ENCODE measurements at places on chromosomes 5 and 9.
A peak's percentile ranks its signal among the peaks of the same experiment; 100 is the strongest.

DNA sequence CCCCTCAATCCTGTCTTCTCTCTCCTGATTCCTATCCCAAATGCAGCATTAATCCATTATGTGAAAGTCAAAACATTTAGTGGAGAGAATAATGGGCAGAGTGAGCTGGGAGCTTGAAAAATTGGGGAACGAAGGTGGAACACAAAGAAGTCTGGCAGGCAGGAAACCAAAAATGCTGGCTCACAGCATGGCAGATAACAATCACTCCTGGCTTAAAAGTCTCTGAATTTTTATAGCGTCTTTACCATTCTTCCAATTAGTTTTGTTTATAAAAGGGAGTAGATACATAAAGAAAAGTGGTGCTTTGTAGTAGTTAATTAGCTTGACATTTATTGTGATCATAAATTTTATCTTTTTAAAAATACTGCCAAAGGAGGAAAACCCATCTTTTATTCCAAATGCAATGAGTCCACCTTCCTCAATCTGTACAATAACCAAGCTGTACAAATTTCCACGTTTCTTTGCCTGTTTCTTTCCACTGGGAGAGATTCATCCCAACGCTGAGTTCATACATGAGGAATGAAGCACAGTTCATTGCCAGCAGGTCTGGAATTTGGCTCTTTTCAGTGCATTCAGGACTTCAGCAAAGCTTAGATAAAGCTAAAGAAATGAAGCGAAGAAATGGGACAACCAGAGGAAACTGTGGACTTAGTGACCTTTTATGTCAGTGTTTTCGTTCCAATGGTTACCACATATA lies 174.7 kb downstream of the HMHB1 start:
- no peak for DNase-seq

DNA sequence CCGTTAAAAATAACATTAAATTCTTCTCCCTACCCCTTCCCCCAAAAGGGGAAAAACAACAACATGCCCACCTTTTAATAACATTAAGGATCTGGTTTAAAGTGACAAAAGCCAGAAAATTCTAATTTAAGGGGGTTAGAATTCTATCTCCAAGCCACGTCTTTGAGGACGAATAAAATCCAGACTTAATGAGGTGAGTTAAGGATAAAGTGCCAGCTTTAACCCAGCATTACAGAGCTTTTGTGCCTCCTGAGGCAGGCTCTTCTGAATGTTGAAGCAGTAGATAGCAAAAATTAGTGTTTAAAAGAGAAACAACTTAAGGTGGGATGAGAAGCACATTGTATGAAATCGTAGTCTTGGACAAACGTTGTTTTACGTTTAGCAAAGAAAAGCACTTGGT lies 329.0 kb upstream of the MPDZ start:
- DNase-seq: peak; percentile 85

- DNase-seq: no peak
Observed at GRCh38 chr9:113011911-113012381, at the start of gene ZNF883. ZNF883 (minus strand) TSS chr9:113012192.

- DNase-seq: no peak
Observed at GRCh38 chr5:164203581-164204225, 698.3 kb downstream of the MAT2B start.

GRCh38 chr5:17087035-17087434 lies 130.4 kb upstream of the BASP1 start:
- no peak for DNase-seq

GRCh38 chr9:113597390-113598241 lies 134.1 kb downstream of the RGS3 start:
- DNase-seq: no peak

GRCh38 chr5:10863763-10864383 lies 102.8 kb upstream of the DAP start:
- peak; percentile 53 for DNase-seq

GRCh38 chr9:130793589-130793988 lies 41.5 kb upstream of the ABL1 start:
- DNase-seq: no peak

DNA sequence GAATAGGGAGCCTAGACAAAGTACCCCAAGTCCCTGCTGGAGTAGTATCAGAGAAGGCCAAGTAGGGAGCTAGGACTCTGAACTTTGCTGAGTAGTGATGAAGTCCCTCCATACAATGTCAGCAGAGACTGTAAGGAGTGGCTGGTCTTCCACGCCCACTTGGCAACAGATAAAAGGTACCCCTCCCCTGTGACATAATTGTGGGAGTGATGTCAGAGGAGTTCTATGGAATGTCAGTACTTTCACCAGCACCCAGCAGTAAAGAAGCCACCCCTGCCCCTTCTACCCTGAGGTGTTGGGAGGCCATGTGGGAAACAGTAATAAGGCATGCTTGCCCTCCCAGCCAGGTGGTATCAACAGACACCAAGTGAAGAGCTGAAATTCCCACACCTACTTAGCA lies 143.9 kb downstream of the SLIT3 start:
- DNase-seq: no peak

GRCh38 chr9:111039231-111039906 lies 1.1 kb upstream of the LPAR1 start:
- no peak for DNase-seq

GRCh38 chr9:100939636-100940035 lies 88.9 kb upstream of the PLPPR1 start:
- DNase-seq: no peak

DNA sequence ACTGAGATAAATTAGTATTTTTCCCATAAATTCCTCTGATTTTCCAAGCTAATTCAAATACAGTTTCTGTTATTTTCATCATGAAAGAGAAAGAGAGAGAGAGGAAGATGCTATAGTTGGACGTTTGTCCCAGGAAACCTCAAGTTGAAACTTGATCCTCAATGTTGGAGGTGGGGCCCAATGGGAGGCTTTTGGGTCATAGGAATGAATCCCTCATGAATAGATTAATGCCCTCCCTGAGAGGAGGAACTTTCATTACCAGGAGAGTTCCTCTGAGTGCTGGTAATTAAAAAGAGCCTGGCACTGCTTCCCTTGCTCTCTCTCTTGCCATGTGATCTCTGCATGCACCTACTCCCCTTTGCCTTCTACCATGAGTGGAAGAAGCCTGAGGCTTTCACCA lies 189.9 kb upstream of the SMC2 start:
- no peak for DNase-seq

GRCh38 chr5:173890195-173890991 lies 2.2 kb downstream of the CPEB4 start:
- peak; percentile 7 for DNase-seq

DNA sequence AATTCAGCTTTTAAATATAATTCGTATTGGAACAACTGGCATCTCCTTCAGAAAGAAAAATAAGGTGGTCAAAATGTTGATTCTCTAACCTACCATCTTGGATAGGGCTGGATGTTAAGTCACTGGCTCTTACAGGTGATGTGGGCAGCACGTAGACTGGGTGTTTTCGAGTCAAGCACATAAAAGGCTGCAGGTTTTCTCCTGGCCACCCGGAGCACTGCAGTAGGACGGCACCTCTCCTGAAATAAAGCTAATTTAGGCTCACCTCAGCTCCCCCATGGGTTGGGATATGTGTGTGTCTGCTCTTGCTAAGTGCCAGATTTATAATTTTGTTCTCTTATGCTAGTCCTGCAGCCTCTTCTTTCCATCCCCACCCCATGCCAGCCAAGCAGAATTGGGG lies 80.3 kb downstream of the IQGAP2 start:
- DNase-seq: no peak

DNA sequence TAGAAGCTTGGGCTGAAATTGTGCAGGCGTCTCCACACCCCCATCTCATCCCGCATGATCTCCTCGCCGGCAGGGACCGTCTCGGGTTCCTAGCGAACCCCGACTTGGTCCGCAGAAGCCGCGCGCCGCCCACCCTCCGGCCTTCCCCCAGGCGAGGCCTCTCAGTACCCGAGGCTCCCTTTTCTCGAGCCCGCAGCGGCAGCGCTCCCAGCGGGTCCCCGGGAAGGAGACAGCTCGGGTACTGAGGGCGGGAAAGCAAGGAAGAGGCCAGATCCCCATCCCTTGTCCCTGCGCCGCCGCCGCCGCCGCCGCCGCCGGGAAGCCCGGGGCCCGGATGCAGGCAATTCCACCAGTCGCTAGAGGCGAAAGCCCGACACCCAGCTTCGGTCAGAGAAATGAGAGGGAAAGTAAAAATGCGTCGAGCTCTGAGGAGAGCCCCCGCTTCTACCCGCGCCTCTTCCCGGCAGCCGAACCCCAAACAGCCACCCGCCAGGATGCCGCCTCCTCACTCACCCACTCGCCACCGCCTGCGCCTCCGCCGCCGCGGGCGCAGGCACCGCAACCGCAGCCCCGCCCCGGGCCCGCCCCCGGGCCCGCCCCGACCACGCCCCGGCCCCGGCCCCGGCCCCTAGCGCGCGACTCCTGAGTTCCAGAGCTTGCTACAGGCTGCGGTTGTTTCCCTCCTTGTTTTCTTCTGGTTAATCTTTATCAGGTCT lies at the start of gene C9orf72:
TSS of gene C9orf72 (minus strand) at position 564 of the 716 bp plus-strand sequence. CDS start 6,361 bp downstream, outside the sequence.
- DNase-seq: peak; percentile 46

GRCh38 chr9:27340285-27340674 lies 43.3 kb upstream of the EQTN start:
- no peak for DNase-seq

Measured in NCI-H446 treated with DMSO at 0.1 percent for 48 hours (cell line).